ENCODE measurements at places on chromosomes 3 and 15.

DNA sequence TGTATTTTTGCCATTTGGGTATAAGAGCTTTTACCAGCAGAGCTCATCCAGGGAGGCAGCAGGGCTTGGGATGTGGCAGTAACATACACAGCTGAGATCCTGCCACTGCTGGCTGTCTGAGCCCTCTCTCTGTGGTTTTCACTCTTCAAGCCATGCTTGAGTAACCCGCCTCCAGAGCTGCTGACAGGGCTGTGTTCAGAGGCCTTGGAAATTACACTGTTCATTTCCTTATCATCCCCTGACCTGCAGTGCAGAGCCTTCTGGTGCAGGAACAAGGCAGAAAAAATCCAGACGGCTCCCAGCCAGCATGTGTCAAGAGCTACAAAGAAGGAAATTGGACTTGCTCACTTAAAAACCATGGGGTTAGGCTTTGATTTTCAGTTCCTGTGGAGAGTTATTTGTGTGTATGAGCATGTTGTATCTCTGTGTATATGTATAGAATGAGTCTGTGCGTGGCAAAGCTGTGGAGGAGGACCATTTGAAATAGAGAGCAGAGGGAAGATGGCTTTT lies 47.0 kb downstream of the ZNF609 start:
- DNase-seq: no peak

DNA sequence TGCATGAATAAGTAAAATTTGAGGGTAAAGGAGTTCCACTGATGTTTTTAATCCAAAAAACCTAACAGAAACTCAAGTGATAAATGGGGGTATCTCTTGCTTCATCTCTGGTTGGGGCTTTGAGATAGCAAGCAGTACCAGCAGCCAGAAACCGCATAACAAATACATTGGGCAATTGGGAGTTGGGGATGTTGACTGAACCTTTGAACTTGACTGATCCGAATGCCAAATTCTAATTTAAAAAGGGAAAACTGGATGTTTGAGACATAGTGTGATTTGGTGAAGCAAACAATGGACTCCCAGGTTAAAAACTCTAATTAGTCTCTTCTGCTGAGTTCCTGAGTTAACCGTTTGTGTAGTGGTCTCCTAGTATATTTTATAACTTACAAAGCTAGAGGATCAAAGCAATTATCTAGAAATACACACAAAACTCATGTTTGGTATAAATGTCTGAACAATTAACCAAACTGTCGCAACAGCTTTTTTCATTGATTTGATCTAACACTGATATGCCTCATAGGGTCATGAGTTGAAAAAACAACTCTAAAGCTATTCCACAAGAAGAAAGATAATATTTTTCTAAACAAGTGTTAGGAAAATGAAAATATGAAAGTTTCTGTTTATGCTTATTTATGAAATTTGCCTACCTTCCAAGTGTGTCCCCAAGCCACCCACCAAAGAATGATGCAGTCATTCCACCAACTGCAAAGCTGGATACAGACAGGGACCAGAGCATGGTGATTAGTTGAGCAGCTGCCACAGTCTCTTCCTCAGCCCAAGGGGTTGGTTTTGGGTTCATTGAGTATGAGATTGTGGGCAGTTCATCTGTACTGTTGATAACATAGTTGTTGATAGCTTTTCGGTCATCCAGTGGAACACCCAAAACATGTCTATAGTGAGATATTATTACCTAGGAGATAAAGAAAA lies 12.4 kb downstream of the SLC2A2 start:
- no peak for DNase-seq

GRCh38 chr3:38581774-38582173 lies 67.7 kb downstream of the SCN5A start:
- DNase-seq: no peak

- no peak for DNase-seq
Observed at GRCh38 chr15:37289109-37289765, 188.9 kb upstream of the MEIS2 start.

DNA sequence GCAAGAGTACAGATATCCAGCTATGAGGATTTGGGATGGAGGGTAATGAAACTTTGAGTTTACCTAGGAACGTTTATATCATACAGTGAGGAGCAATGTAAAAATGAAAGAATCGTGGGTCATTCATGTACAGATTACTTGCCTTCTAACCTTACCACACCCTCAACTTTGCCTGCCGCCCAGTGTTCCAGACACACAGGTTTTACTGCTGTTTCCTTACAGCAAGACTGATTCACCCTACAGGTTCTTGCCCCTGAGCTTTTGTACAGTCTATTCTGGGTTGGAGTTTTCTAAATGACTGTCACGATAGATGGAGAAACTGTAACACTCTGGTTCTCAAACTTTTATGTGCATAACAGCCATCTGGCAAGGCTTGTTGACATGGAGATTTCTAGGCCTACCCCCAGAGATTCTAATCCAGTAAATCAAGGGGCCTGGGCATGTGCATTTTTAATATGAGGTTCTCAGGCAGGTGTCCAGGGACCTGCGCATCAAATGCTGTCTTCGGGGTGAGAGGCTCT lies 6.6 kb upstream of the TPRG1 start:
- DNase-seq: no peak

- no peak for DNase-seq
Observed at GRCh38 chr3:65992106-65992505, 46.6 kb downstream of the MAGI1 start.

DNA sequence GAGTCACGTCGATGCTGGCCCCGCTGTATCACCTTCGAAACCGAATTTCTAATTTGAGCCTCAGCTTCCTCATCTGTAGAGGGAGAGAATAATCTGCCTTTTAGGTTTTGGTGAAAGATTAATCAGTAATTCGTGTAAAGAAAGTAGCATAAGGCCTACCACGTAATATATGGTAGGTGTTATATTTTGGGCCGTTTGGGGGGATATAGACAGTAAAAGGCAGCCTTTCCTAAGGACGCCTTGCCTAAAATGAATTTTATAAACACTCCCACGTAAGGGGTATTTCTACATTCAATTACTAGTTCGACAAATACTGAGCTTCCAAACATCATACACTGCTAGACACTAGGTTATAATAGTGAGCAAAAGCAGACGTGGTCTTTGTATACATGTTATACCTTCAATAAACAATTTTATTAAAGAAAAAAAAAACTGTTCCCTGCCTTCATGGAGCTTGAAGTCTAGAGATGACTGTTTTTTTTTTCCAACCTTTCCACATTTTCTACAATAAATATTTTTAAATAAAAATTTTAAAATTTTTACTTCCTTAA lies 737 bp downstream of the JAGN1 start:
- DNase-seq: no peak

DNA sequence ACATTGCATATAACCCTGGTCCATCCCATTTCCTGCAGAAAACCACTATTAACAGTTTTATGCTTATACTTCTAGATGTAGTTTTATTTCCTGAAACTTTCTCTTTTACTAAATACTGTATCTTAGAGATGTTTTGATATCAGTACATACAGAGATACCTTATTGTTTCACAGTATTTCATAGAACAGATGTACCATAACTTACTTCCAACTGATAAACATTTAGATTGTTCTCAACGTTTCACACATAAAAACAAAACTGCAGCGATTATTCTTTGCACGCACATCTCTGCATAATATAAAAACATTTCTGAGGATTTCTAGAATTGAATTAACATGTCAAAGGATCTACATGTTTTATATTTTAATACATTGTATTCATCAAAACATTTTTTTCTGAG lies 2.6 kb downstream of the ZNF80 start:
- no peak for DNase-seq

- peak; percentile 53 for DNase-seq
Observed at GRCh38 chr15:84598993-84599392, 1.8 kb upstream of the ZSCAN2 start.

- no peak for DNase-seq
Observed at GRCh38 chr3:177250151-177250550, 52.9 kb upstream of the TBL1XR1 start.

DNA sequence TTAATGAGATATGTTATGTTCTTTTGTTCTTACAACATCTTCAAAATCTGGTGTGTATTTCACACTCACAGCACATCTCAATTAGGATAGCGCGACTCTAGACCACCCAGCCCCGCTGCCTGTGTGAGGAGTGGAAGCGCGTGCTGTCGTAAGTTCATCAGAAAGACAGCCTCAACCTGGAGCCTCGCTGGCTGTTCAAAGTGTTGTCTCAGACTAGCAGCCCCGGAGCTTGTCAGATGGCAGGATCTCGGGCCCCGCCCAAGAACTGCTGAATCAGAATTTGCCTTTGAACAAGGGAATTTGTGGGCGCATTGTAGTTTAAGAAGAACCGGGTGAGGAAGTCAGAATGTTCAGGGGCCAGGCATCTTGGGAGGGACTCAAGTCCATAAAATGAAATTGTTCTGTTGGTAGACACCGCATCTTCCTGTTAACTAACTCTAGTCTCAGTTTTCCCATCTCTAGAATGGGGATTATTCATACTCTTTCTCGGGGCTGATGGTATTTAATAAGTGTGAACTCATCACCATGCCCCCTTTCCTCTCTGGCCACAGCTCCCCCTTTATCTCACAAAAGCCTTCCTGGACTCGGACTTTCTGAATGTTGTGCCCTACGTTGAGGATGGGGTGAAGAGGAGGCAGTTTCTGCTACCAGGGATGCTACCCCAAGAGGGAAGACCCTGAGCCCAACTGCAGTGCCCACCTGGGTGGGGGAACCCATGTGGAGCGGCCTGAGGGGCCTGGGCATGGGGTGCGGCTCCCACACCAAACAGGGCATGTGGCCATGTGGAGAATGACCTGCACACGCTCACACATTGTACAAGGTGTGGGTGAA lies 40.4 kb downstream of the BHLHE40 start:
- DNase-seq: no peak

DNA sequence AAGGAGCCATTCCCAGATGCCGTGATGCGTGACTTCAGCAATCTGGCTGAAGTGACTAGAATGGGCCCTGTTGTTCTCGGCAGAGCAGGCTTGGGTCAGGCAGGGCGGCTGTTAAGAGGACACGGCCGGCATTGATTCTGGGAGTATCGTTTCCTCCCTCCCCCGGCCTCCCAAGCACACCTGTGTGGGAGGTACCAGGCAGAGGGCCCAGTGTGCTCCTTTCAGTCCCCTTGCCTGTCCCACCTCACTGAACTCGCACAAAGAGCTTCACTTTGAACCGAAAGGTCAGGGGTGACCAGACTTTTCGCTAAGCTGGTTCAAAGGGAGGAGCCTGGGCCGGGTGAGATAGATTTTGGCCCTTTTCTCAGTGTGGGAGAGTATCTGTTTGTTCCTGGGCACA lies 92.7 kb downstream of the CEMIP start:
- DNase-seq: no peak

GRCh38 chr15:49848282-49848724 lies 227.5 kb downstream of the DTWD1 start:
- DNase-seq: peak; percentile 96

- no peak for DNase-seq
Observed at GRCh38 chr3:120506076-120506827, 55.5 kb upstream of the FSTL1 start.

DNA sequence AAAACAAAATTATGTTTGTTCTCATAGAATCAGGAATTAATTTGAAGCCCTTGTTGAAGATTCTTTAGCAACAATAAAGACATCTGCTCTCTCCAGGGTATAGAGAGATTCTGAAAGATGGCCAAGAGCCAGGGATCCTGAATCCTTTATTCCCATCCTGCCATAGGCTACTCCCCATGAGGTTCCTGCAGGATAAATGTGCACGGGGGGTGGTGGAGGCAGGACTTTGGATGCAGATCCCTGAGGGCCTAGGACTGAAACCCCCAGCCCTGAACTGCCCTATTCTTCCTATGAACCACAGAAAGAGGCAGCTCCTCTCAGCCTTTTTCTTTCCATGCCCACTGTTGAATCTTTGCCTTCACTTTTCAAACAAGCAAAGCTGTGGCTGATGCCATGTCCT lies 17.1 kb downstream of the TMEM108 start:
- no peak for DNase-seq

DNA sequence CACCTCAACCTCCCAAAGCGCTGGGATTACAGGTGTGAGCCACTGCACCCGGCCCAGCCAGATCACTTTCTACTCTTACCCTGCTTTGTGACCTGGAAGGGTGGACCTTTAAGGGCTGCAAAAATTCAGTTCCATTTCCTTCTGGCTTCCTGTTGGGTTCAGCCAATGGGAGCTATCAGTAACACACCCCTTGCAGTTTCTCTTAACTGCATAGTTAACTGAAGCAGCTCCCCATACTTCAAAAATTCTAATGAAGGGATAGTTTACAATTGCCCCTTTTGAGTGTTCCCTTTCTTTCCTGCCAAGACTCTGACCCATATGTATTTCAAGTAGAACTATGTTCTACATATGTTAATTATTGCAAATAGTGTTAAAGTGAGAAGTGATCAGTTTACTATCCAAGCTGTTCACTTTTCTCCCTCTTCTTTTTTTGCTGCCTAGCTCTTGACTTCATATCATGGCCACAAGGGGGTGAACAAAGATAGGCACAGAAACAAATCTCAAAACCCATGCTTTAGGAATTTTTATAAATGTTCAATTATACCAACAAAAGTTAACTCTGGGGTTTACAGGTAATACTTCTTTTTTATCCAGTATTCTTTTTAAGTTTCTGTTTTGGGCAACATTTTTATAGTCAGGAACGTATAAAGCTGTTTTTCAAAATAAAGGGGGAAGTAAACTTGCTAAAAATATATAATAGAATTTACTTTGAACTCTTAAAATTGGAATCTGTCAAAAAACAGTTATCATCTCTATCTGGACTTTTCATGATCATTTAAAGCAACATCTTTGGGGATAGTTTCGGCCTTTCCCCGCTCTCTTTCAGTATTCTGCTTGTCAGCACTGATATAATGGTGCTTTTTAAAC lies 8.1 kb downstream of the PGBD4 start:
- DNase-seq: peak; percentile 27

DNA sequence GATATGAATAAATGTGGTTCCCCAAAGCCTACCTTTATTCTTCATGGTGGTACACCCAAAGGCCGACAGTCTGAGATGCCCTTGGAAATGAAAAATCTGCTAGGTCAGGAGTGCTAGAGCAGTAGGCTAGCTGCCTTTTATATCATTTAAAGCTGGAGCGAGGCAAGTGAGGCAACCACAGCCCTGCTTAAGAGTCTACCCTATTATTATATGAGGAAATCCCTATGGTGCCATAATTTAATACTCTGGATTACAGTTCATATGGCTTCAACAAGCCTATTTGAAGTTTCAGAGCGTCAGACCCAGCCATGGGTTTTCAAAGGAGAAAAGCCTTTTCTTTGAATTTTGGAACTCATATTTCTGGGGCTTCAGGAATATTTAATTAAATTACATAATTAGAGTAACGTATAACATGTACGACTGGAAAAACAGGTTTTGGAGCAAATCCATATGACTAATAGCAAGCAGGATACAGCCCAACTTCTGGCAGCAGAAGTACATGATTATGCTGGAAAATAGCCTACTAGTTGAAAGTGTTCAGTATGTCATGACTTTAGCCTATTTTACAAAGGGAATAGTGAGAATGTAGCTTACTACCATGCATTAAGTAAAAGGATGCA lies 18.0 kb upstream of the SLTM start:
- DNase-seq: no peak

DNA sequence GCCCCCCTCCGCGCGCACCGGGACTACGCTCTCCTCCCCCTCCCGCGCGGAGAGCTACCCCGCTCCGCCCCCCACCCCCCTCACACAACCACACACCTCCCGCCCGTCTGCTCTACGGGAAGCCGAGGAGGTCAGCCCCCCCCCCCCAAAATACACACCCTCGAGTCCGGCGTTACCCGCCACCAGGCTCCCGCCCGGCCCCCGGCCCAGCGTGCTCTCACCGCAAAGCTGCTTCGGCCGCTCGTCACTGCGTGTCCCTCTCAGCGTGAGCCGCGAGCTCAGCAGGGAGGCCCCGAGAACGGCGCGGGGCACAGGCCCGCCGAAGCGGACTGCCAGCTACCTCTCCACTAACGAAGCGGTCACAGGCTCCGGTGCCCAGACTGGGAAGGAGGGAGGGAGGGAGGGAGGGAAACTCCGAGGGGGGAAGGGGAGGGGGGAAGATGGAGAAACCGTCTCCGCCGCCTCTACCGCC lies 252 bp downstream of the SIN3A start:
- no peak for DNase-seq

All from NCI-H460 (cell line).